Mesenchymal stem cell (in vitro differentiated cells and primary cell): ENCODE measurements at places on chromosomes 4 and X.
A peak's percentile ranks its signal among the peaks of the same experiment; 100 is the strongest.

DNA sequence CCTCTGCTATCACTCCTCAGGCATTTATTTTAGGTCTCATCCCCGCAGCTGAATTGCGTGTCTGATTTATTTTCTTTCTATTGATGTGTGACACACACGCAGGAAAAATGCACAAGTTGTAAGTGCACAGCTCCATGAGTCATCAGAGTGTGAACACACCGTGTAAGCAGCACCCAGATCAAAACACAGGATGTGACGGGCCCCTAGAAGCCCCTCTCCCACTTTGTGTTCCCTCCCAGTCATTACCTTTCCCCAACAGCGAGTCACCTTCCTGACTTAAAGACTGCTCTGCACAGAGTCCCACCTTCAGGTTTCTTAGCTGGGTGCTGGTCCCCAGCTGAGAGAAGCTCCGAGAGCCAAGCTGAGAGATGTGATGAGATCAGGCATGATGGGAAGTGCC lies 436.7 kb downstream of the MID1IP1 start:
- DNase-seq: no peak

DNA sequence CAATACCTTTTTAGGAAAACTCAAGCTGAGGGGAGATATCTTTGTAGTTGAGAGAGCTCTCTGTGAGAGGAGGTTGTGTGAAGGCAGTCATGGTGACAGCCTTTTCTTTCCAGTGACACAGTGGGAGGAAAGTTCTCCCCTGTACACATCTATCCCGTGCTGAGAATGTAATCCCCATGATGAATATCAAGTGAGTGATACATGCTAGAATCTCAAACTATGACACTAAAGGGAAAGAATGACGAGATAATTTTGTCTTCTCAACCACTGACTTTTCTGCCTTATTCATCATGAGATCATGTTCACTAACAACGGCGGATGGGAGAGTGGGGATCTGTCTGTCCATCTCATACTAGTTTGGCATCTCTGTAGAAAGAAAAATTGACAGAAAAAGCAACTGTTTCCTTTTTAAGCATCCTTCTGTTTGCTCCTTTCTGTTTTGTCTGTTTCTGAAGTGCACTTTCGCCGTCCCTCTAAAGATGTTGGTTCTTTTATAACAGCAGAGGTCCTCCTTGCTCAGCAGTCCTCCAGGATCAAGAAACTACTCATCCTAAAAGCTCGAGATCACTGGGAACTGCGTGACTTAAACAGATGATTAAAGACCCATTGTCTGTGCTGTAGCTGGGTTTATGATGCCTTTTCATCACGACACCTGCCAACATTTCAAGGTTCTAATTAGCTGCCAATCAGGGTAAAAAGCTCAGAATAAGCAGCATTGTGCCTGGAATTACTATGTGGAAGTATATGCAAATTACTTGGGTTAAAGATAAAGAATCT lies 137.6 kb downstream of the DCK start:
- DNase-seq: peak; percentile 50

- no peak for DNase-seq
Measured at GRCh38 chrX:13473442-13474163, 95.8 kb upstream of the EGFL6 start.

GRCh38 chr4:54229631-54230483 lies 764 bp downstream of the PDGFRA start:
- peak; percentile 44 for DNase-seq

GRCh38 chrX:131061306-131061705 lies 3.2 kb downstream of the ARHGAP36 start:
- no peak for DNase-seq

GRCh38 chrX:8675006-8675630 lies 56.8 kb downstream of the ANOS1 start:
- no peak for DNase-seq

DNA sequence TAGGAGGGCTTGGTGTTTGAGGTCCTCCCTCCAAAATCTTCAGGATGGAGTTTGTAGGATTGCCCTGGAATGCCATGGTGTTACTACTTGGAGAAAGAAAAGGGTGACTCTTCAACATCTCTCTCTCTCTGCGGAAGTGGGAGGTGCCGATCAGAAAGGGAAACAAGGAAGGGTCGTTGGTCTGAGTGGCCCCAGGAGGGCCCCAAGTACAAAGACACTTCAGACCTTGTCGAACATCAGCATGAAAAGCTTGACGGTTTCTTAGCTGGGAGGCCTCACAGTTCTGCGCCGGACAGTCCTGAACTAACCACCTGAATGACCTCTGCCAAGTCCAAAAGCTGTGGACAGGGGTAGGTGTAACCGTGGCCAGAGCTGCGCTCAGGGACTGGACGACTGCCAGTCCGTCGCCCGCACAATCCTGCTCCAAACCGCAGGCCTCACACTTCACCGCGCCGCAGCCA lies 646 bp upstream of the GSX2 start:
- no peak for DNase-seq

- no peak for DNase-seq
Measured at GRCh38 chr4:88752076-88752463, 54.4 kb upstream of the NAP1L5 start.

DNA sequence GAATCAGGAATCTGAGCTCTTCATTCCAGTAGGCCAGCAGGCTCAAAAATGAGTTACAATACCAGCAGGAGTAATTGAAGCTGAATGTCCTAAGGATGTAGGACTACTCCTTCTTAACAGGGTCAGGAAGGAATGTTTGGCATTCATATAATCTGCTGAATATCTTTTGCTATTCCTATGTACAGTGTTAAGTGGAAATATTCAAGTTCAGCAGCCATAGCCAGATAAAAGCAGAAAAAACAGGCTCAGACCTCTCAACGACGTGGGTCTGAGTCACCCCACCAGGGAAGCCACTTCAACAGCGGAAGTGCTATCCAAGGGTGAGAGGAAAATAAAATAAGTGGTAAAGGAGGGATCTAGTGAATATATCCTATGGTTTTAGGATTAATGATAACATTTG lies 577.0 kb downstream of the SPOCK3 start:
- DNase-seq: peak; percentile 71

DNA sequence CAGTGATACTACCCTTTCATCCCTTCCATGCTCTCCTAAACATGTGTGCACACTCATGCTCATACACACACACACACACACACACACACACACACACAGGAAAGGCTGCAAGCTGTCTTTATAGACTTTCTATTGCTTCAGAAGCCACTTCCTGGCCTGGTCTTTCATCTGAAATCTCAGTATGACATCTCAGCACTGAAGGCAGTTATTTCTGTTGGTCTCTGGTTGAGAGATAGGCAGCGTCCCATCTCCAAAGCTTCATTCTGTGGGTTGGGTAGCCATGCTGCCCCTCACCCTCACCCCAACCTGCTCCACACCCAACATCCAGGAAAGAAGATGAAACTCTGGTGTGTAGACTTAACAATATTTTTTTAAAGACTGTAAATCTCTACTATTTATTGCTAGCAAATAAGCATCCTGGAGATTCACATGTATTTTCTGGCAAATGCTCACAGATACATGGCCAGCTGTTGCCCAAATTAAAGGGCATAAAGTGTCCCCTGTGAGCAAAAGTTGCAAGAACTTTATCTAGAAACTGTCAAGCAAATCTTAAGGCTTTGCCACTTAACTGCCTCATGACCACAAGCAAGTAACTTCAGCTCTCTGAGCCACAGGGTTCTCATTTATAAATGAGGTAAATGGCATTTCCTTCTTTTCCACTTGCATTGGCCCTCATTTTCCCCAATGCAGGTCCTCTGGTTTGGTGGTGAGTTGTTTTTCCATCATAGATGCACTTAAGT lies 189.8 kb upstream of the AFF2 start:
- DNase-seq: no peak

DNA sequence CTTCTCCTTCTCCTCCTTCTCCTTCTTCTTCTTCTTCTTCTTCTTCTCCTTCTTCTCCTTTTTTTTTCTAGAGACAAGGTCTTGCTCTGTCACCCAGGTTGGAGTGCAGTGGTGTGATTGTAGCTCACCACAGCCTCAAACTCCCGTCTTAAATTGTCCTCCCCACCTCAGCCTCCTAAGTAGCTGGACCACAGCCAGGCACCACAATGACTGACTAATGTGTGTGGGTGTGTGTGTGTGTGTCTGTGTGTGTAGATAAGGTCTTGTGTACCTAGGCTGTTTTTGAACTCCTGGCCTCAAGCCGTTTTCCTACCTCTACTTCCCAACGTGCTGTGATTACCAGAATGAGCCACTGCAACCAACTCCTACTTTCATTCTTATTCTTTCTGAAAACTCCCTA lies 390.9 kb downstream of the ADAM29 start:
- DNase-seq: no peak

DNA sequence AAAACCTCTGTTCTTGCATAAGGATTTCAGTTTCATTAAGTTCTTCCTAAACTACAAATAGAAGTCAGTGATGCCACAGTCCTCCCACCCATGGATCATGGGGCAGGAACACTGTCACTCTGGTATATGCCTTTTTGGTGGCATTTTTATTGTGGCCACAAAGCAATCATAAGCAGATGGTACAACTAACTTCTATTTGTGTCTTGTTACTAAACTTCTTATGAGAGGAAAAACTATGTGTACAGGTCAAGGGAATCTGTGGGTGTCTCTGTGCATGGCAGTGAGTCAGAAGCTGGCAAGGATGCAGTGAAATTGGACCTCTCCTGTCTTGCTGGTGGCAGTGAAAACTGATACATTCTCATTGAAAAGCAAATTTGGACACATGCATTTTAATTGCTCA lies 245.0 kb upstream of the GPC4 start:
- DNase-seq: peak; percentile 18

DNA sequence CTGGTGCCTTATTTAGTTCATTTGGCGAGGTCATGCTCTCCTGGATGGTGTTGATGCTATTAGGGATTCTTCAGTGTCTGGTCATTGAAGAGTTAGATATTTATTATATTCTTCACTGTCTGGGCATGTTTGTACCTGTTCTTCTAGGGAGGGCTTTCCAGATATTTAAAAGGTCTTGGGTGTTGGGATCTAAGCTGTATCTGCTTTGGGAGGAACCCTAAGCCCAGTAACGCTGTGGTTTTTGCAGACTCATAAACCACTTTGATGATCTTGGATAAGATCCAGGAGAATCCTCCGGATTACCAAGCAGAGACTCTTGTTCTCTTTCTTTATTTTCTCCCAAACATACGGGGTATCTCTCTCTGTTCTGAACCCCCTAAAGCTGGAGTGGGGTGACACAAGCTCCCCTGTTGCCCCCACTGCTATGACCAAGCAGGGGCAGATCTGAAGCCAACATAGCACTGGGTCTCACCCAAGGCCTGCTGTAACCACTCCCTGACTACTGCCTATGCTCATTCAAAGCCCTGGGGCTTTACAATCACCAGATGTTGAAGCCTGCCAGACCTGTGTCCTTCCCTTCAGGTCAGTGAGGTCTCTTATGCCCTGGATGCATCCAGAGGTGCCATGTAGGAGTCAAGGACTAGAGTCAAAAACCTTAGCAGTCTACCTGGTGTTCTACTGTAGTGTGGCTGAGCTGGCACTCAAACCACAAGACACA lies 187.6 kb downstream of the GUCY2F start:
- no peak for DNase-seq

- no peak for DNase-seq
Measured at GRCh38 chr4:107808572-107808971, 16.2 kb upstream of the SGMS2 start.

GRCh38 chr4:48947731-48948130 lies 38.3 kb upstream of the CWH43 start:
- no peak for DNase-seq

DNA sequence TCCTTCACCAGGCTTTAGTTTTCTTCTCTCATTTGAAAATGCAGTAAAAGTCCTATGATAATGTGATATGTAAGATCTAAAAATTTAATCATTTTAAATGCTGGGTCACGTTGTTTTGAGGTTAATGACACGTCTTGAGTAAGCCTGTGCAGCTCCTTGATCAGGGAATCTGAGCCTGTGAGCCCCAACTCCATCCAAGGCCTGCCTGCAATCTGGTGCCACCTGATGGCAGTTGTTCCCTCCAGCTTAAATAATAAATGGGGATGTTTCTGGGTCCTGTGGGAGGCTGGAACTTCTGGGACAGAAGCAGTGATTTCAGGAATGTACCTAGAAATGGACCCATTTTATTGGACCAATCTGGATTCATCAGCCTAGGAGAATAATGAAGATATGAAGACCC lies 455.4 kb upstream of the ADGRL3 start:
- DNase-seq: no peak

DNA sequence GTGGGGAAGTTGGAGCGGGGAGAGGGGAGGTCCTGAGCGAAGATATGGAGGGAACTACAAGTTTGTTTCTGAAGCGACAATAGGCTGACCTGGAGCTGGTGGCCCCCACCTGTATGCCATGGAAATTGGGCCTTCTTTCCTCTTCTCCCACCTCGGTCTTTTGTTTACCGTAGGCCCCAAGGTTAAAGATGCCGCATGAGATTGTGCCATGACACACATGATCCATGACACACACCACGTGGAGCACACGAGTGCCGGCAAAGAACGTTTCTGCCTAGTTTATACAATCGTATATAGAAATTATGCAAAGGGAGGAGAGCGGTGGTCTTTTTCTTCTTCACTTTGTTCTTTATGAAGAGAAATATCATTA lies 408 bp downstream of the TMEM33 start:
- DNase-seq: peak; percentile 59

DNA sequence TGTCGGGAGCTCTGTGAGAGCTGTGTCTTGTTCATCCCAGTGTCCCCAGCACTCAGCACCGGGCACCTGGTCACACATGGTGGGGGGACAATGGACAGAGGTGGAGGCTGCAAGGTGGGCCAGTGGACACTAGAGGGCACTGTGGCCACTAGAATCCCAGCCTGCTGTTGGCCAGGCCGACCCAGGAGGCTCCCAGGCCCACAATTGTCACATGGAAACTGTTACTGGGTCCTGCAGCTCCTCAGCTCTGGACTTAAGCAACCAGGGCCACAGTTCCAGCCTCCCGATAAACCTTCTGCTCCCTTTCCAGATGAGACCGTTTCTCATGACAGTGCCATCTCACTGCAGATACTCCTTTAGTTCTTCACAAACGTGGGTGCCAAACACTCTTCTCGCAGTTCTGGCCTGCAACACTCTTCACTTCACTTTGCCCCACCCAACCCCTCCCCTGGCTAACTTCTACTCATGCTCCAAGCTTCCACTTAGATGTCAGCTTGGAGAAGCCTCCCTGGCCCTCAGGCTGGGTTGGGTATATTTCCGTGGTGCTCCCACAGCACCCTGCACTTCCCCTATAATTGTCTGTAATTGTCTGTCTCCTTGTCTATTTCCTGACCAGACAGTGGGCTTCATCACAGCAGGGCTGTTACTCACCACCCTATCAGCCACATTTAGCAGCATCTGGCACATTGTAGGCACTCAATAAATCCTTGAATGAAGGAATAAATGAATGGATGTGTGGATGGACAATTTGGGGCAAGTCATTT lies 3.5 kb upstream of the IQSEC2 start:
- peak; percentile 46 for DNase-seq

- peak; percentile 6 for DNase-seq
Measured at GRCh38 chr4:21012851-21013331, 312.6 kb downstream of the PACRGL start.

DNA sequence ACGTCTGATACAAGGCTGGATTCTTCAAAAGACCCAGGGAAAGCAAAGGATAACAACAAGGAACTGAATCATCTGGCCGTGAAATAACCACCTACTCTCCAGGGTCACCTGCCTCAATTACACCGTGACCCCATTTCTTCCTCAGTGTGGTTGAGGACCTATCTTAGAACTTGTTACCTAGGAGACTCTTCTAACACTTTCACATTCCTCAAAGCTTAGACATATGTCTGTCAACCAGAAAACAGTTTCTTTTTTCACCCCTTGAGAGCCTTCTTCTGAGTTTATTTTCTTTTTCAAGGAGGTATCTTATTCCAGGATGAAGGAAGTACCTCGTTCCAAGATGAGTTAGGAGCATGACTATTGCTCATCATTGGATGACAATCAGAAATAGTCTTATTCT lies 337.8 kb downstream of the ARHGAP24 start:
- no peak for DNase-seq

GRCh38 chr4:30724247-30724646 lies 4.1 kb downstream of the PCDH7 start:
- DNase-seq: no peak
